ENCODE measurements at places on chromosomes 6 and 20.

DNA sequence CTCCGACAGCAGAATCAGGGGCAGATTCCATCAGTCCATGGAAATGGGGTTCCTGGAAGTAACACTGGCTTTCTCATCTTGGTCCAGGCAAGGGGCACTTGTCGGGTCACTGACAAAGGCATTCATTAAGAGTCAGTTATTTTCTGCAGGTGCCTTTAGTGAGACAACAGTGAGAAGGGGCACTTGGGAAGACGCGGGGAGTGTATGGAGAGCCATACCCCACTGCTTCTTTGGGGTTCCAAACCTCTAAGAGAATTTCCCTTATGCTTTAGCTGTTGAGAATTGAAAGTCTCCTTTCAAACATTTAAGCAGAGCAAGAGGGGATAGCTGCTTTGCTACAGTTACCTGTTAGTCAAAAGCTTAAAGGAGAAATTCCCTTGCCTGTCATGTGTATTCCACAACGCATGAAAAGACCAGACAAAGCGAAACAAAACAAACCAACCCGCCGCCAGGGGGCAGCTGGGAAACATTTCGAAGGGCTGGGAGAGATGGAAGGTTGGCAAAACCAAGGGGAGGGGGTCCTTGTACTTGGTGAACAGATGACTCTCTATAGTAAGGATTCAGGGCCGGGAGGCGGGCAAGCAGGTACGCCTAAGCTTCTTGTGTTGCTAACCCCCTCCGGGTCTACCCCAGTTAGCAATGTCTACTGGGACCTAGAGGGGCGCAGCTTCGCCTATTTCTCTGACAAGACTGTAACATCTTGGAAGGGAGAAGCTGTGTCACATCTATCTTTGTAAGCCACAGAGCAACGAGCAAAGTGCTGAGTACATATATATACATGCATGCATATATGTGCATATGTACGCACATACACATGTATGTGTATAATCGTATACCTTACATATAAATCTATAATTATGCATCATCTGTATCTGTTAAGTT is 474.9 kb upstream of the AGPAT4 start:
- DNase-seq: no peak

DNA sequence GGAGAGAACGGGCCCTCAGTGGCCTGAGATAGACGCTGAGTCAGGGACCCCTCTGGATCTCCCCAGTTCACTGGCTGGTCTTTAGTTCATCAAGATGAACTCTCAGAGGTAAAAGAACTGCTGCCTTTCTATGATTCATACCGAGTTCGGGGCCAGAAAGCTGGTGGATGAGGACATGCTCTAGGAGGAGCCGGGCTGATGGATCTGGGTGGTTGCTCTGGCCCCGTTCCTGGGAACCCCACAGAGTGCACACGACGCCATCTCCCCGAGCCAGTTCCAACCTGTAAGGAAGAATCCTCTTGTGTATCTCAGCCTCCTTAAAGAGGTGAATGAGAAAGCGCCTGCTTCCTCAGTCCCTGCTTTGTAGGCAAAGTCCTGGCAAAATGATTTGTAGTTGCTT is 142.6 kb upstream of the PDE10A start:
- no peak for DNase-seq

DNA sequence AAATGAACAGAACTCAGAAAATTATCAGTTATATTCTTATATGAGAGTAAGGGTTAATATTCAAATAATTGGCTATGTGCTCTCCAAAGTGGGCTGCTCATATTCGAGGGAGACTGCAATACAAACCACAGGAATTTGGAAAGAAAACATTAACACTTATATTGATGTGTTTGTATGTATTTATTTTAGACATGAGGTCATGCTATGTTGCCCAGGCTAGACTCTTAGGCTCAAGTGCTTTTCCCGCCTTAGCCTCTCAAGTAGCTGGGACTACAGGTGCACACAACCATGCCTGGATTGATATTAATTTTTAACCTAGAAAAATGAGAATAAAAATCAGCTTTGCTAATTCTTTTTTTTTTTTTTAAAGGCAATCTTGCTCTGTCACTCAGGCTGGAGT is 35.0 kb downstream of the BTBD9 start:
- DNase-seq: no peak

DNA sequence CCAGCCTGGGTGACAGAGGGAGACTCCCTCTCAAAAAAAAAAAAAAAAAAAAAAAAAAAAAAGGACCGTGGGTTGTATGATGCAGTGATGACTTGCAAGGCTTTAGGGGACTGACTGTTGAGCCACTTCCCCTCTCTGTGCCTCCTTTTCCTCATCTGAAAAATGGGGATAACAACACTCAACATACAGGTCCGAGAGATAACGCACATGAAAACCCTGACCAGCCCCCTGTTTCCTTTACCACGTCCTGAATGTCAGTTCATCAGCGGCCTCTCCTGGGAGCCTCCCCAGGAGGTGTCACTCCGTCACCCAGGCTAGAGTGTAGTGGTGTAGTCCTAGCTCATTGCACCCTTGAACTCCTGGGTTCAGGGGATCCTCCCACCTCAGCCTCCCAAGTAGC is 3.9 kb downstream of the SLA2 start:
- DNase-seq: no peak

- no peak for DNase-seq
These were observed 159.7 kb upstream of the MCHR2 start for GRCh38 chr6:100153636-100154275.

DNA sequence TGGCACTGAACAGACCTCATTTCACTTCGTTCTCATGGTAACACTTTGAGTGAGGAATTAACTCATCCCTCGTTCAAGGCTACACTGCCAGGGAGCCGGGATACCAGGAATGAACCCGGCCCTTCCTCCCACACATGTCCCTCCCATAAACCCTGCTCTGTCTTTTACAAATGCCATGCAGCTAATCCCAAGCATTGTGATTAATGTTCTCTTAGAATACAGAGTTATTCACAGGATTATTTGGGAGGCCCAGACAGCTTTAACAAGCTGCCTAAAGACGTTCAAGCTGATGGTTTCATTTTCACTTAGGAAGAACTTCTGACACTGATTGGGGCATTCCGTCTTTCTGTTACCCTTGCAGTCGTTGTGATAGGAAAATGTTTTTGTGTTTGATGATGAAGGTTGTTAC is 42.5 kb upstream of the CD83 start:
- peak; percentile 82 for DNase-seq

DNA sequence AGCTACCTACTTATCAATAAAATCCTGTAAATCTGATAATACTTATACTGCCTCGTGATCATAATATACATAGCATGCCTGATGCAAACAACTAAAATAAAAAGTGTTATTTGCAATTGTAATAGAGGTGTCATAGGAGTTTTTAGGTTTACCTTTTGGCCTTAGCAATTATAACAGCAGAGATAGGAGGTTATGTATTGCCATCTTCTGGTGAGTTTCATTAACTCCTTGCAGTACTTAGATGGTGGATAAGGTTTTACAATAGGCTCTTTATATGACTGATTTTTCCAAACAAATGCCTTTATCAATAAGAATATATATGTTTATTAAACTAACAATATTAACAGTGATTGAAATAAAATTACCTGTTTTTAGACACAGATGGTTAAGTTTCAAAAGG is 27.8 kb upstream of the MYCT1 start:
- no peak for DNase-seq

GRCh38 chr6:74070091-74070490 is 374.1 kb downstream of the CD109 start:
- DNase-seq: no peak

GRCh38 chr6:84651583-84651982 is 112.8 kb downstream of the TBX18 start:
- no peak for DNase-seq

GRCh38 chr20:6533761-6534479 is 233.6 kb upstream of the BMP2 start:
- no peak for DNase-seq

GRCh38 chr6:16595514-16596120 is 165.6 kb downstream of the ATXN1 start:
- no peak for DNase-seq

DNA sequence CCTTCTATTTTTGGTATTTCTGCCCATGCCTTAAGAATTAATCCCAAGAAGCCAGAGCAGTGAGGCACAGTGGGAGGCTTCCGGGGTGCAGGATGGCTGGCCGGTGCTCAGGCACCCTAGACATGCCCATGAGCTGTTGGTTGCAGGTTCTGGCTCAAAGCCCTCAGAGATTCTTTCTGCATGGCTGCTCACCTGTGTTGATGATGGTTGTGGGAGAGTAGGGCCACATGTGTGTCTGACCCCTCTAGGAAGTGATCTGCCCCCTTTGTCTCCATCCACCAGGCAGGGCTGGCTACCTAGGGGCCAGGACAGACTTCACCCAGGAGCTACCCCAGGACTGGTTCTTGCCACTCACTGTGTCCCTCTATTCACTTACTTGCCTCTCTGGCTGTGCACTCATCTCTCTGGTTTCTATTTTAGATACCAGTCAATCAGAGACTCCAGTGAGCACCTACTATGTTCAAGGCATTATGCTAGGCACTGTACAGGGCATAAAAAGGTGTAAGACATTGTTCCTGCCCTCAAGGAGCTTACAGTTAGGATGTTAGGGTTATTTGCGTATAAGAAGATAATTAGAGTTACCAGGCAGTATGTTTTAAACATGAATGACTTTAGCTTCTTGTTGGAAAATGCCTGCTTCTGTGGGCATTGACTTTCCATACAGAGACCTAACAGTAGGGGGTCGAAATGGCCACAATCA is 16.8 kb downstream of the CD83 start:
- no peak for DNase-seq

DNA sequence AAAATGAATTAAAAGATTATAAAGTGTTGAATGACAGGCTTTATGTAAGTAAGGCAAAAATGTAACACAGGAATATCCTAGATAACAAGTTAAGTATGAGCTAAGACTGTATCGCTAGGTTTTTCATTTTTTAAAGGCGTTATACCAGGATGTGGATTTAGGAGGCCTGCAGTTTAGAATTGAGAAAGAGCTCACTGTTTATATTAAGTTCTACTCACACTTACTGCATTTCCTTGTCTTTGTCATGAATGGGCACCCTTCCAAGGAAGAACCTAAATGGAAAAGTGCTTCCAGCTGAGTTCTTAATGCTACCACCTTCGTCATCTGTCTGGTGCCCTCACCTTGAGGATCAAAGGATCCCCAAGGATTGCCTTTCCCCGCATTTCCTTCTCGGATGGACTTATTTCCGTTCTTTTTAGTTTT is 148.7 kb downstream of the SOX4 start:
- no peak for DNase-seq

- no peak for DNase-seq
These were observed 21.0 kb downstream of the CEP43 start for GRCh38 chr6:167020206-167020605.

DNA sequence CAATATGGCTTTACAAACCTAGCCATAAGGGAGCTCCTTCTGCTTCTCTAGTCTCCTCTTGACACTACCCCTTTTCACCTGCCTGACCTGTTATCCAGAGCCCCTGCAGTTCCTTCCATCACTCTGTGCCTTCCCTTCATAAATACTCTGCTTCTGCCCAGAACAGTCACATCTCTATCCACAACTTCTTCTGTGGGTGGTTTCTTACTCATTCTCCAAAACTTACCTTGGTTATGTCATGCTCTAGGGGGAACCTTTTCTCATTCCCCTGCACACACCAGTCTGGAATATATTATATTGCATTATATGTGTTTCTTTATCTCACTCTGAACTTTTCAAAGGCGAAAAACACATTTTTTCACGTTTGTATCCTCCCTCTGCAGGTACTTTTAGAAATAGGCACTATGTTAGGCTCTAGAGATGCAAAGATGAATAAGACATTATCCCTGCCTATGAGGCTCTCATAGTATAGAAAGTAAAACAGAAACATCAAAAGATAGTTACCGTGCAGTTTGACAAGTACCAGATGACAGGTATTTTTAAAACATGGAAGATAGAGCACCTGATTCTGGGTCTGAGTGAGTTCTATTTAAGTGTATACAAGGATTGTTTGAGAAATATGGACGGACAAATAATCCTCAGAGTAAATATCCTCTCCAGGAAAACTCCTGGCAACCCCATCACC is 51.5 kb downstream of the AIG1 start:
- peak; percentile 38 for DNase-seq

DNA sequence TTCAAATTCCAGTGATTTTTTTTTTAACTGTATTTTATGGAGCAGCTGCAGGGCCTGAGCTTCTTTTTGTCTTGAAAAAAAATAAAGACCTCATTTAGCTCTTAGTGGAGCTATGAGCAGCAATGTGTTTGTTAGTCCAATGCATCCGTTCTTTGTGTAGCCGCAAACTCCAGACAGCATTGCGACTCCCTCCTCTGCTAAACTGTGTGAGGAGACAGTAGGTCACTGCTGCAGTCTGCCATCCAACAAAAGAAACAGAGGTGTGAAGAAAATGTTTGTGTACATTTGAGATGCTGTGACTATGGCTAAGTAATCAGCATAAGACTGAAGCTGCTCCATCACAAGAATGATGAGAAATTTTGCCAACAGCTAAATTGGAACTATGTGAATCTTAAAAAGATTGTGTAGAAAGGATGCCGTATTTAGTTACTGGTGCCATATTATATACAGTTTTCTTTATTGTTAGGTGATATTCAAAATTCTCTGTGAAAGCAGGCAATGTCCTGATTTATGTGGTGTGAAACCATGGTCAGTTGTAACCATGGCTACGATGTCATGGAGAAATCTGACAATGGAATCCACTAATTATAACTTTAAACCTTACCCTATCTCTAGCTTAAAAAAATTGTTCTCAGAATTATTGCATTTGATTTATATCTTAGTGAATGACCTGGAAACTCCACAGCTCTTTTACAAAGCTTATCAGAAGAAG is 428.8 kb upstream of the EPHA7 start:
- no peak for DNase-seq

- DNase-seq: no peak
These were observed 356.9 kb downstream of the KIF16B start for GRCh38 chr20:16216227-16216913.

DNA sequence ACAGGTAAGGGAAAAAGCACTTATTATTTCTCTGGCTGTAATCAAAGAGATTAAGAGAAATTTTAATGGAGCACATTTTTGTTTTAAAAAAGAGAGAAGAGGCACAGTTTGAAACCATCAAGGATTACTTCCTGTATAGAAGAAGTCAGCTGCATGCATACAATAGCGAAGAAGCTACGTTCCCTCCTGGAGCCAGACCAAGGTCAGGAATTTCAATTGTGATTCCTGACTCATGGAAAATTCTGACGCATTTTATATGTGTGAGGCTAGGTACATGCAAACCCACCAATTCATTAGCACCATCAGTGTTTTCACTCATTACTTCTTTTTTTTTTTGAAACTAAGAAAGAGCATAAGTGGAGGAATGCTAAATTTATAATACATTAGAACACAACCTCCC is 232.7 kb upstream of the SGK1 start:
- DNase-seq: no peak

GRCh38 chr6:151012321-151013294 is 147.1 kb downstream of the MTHFD1L start:
- no peak for DNase-seq

- DNase-seq: no peak
These were observed 11.9 kb downstream of the MCM9 start for GRCh38 chr6:118923035-118923434.

GRCh38 chr6:152161501-152161900 is 354.0 kb downstream of the ESR1 start:
- DNase-seq: no peak

Data from MM.1S (cell line).